ENCODE measurements at places on chromosomes 6 and 20. TPM values are rescaled to one million over a fixed set of nuclear protein-coding genes. Genes with fewer than 3 reads are reported as not detected.

DNA sequence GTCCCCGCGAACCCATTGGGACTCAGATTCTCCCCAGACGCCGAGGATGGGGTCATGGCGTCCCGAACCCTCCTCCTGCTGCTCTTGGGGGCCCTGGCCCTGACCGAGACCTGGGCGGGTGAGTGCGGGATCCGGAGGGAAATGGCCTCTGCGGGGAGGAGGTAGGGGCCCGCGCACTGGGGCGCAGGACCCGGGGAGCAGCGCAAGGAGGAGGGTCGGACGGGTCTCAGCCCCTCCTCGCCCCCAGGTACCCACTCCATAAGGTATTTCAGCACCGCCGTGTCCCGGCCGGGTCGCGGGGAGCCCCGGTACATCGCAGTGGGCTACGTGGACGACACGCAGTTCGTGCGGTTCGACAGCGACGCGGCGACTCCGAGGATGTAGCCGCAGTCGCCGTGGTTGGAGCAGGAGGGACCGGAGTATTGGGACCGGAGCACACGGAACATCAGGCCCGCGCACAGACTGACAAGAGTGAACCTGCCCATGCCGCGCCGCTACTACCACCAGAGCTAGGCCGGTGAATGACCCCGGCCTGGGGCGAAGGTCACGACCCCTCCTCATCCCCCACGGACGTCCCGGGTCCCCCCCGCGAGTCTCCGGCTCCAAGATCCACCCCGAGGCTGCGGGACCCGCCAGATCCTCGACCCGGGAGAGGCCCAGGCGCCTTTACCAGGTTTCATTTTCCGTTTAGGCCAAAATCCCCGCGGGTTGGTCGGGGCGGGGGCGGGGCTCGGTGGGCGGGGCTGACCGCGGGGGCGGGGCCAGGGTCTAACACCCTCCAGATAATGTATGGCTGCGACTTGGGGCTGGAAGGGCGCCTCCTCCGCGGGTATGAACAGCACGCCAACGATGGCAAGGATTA is 15.7 kb upstream of the HLA-A start:
- peak overlapping the region; percentile 78 for H3K4me3 ChIP-seq
- no peaks in the 10 kb centered on the region for H3K27me3 ChIP-seq
- peak; percentile 80 for DNase-seq
- peaks cover 12% of the 10 kb centered on the region for H3K4me1 ChIP-seq
- H3K36me3 ChIP-seq, result no peaks in the 10 kb centered on the region

DNA sequence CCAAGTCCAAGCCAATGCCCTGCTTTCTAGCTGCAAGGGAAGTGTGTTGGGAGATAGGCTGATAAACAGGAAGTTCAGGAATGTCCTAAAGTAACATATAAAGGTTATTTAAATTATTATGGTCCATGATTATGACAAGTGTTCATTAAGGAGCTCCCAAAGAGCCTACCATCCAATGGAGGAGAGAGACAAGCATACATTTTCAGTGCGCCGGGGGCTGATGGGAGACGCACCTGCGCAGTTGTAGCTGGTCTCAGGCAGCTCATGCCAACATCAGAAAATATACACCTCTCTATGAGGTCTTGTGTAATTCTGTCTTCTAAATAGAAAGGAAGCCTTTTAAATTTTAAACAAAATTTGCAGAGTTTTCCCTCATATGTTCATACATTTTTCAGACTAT is 12.6 kb upstream of the SFT2D1 start:
- H3K27ac ChIP-seq, result no peak overlapping the region
- DNase-seq, result no peak
- no peaks in the 10 kb centered on the region for H3K36me3 ChIP-seq
- H3K4me1 ChIP-seq, result no peaks in the 10 kb centered on the region
- H3K4me3 ChIP-seq, result no peak overlapping the region

- H3K4me1 ChIP-seq, result peaks cover 61% of the 10 kb centered on the region
- H3K27me3 ChIP-seq, result no peaks in the 10 kb centered on the region
- DNase-seq, result no peak
- no peaks in the 10 kb centered on the region for H3K36me3 ChIP-seq
These were observed 6.3 kb upstream of the RAMACL start for GRCh38 chr6:166592821-166593220.

DNA sequence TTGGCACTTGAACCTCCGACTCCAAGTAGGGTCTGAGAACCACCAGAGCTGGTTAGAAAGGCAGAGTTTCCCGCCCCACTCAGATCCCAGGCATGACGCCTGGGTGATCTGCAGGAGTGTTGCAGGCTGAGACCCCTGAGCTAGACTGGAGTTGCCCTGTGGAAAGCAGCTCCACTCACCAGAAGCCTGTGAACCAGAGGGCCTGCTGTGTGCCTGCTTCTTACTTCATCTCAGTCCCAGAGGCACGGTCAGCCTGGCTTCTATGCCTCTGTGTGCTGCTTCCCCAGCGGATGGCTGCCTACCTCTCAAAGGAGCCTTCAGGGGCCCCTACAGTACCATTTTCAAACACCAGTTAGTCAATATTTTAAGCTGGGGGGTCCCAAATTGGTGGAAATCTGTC is 15.6 kb upstream of the CCN6 start:
- H3K4me3 ChIP-seq, result no peak overlapping the region
- no peaks in the 10 kb centered on the region for H3K36me3 ChIP-seq
- H3K27me3 ChIP-seq, result no peaks in the 10 kb centered on the region
- no peak for DNase-seq

GRCh38 chr20:25220021-25220730 is 24.7 kb downstream of the ENTPD6 start:
- H3K4me3 ChIP-seq, result no peak overlapping the region
- DNase-seq, result no peak
- H3K27ac ChIP-seq, result peak overlapping the region; percentile 90
- peaks cover 63% of the 10 kb centered on the region for H3K36me3 ChIP-seq
- H3K4me1 ChIP-seq, result peaks cover 94% of the 10 kb centered on the region

GRCh38 chr6:3359973-3360726 is 96.7 kb downstream of the SLC22A23 start:
- H3K36me3 ChIP-seq, result no peaks in the 10 kb centered on the region
- no peak overlapping the region for H3K27ac ChIP-seq

DNA sequence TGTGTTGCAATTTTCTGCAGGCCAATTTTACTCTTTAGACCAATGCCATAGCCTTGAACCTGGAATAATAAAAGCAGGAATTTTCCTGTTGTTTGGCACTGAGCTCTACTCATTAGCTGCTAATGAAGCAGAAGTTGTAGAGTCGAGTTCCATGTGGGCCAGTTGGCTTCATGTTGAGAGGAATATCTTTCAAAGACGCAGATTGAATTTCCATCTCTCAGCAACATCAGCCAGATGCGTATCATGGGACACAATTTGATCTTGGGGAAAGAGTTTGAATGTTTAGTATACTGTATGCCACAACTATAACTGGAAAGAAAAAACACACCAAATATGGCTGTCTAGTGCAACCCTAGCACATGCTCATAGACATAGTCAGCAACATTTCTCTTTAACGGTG is 259.6 kb downstream of the BCKDHB start:
- H3K4me1 ChIP-seq, result peaks cover 24% of the 10 kb centered on the region
- H3K36me3 ChIP-seq, result no peaks in the 10 kb centered on the region
- no peak overlapping the region for H3K4me3 ChIP-seq
- DNase-seq, result no peak
- H3K27me3 ChIP-seq, result no peaks in the 10 kb centered on the region

- H3K27ac ChIP-seq, result no peak overlapping the region
- DNase-seq, result no peak
- H3K4me3 ChIP-seq, result no peak overlapping the region
- H3K27me3 ChIP-seq, result no peaks in the 10 kb centered on the region
- H3K36me3 ChIP-seq, result peaks cover 80% of the 10 kb centered on the region
These were observed 24.8 kb downstream of the NFYA start for GRCh38 chr6:41097467-41098090.

DNA sequence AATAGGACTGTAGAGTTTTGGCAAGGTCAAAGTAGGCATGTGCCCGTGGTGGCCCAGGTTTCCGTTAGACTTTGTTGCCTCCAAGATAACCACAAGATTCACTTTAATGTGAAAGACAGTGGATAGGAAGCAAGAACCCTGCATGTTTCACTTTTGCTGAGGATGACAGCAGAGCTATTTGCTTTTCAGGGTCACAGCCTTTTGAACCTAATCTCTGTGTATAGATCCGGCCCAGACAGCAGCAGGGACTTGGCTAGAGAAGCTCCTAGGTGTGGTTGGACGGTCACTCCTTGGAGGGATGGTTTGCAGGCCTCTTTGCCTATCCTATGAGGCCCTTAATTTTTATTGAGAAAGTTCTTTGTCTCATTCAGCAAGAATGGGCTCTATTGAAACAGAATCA is 538.8 kb downstream of the HACE1 start:
- H3K27me3 ChIP-seq, result no peaks in the 10 kb centered on the region
- no peaks in the 10 kb centered on the region for H3K4me1 ChIP-seq
- no peak for DNase-seq
- H3K4me3 ChIP-seq, result no peak overlapping the region

DNA sequence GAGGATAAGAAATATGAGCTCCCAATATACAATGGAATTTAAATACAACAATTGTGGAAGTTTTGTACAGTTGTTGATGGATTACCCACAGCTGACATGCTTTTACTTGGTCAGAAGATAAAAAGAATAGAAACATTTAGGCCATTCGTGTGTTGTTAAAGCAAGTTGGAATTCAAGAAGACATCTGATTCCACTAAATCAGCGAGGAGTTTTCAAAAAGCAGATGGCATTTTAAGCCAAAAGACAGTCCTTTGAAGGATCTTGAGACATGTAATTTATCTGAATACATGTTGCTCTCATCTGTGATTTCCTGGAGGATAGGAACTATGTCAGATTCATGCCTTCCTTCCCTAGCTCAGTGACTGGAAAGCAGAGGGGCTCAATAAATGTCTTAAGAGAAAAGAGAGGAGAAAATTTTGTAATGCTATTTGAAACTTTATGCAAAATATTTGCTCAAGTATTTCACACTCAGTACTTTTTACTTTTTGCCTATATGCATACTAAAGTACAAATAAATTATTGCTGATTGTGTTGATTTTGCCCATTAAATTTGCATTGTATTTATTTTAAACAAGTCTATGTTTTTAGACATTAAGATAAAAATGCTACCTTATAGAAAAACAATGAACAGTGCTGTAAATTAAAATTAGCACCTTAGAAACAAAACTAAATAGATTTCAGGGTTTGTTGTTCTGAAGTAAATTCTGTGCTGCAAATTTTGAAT is 733.8 kb upstream of the FLRT3 start:
- no peak overlapping the region for H3K27ac ChIP-seq
- H3K4me1 ChIP-seq, result no peaks in the 10 kb centered on the region
- DNase-seq, result no peak

DNA sequence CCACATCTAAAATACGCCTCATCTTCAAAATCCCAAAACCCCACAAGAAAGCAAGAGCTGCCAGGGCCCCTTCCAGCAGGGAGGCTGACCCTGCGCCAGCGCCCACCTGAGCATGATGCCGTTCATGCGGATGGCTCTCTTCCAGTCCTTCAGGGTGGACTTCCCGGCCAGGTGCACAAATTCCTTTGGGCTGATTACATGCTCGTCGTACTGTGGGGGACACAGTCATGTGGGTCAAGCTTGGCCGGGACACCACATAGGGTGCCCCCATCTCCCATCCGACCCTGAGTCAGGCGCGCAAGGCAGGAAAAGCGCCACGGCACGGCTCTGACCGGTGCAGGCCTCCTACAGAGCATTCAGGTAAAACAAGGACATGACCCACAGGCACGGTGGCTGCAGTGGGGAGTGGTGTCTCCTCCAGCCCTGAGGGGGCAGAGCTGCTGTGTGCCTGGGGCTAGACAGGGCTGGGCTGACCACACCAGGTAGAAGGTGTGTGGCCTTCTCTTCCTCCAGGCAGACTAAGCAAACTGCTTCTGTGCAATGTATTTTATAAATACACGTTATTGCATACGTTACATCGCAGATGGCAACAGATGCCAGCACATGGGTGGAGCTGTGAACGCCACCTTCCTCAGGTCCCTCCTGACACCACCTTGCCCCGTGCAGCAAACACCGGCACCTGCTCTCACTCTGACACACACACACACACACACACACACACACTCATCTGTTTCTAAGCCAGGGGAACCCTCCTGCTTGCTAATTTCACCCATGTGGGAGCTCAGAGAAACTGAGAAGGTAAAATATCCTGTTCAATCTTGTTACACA is 23.8 kb upstream of the HELZ2 start:
- H3K36me3 ChIP-seq, result peaks cover 86% of the 10 kb centered on the region
- H3K27ac ChIP-seq, result no peak overlapping the region
- H3K4me3 ChIP-seq, result no peak overlapping the region
- no peaks in the 10 kb centered on the region for H3K4me1 ChIP-seq

DNA sequence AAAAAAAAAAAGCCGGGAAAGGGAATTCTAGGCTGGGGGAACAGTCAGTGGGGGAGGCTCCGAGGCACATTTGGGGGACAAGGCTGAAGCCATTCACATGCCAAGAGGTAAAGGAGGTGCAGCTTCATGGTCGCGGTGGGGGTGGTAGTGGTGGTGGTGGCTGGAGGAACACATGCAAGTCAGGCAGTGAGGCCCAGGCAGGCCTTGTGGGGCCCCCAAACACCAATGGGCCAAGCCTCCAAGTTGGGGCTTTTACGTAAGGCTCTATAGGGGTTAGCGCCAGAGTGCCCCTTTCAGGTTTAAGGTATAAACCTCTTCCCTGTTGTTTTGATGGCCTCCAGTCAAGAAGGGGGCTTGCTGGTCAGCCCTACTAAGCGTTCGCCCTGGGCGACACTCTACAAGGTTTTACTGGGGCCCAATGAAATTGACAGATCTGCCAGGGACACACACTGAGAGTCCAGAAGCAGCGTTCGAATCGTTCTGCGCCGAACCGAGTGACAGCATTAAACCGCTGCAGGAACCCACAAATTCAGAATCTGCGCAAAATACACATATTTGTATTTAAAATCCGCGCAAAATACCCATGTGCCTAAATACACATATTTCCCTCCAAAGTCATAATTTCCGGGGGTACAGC is 818 bp upstream of the AP5S1 start:
- no peaks in the 10 kb centered on the region for H3K27me3 ChIP-seq
- peaks cover 44% of the 10 kb centered on the region for H3K4me1 ChIP-seq
- no peak for DNase-seq
- H3K36me3 ChIP-seq, result peaks cover 27% of the 10 kb centered on the region
- H3K4me3 ChIP-seq, result peak overlapping the region; percentile 73
- H3K27ac ChIP-seq, result peak overlapping the region; percentile 99

GRCh38 chr20:36988494-36988966 is 37.0 kb upstream of the SAMHD1 start:
- no peak for DNase-seq
- H3K4me3 ChIP-seq, result no peak overlapping the region
- no peaks in the 10 kb centered on the region for H3K36me3 ChIP-seq
- H3K27me3 ChIP-seq, result no peaks in the 10 kb centered on the region

Gene STMND1
- not detected for total RNA-seq

Gene WFDC12
- total RNA-seq, result not detected

Measured in left ventricle myocardium inferior (tissue), 1 donor.